ENCODE measurements at places on chromosomes 12 and 14.

DNA sequence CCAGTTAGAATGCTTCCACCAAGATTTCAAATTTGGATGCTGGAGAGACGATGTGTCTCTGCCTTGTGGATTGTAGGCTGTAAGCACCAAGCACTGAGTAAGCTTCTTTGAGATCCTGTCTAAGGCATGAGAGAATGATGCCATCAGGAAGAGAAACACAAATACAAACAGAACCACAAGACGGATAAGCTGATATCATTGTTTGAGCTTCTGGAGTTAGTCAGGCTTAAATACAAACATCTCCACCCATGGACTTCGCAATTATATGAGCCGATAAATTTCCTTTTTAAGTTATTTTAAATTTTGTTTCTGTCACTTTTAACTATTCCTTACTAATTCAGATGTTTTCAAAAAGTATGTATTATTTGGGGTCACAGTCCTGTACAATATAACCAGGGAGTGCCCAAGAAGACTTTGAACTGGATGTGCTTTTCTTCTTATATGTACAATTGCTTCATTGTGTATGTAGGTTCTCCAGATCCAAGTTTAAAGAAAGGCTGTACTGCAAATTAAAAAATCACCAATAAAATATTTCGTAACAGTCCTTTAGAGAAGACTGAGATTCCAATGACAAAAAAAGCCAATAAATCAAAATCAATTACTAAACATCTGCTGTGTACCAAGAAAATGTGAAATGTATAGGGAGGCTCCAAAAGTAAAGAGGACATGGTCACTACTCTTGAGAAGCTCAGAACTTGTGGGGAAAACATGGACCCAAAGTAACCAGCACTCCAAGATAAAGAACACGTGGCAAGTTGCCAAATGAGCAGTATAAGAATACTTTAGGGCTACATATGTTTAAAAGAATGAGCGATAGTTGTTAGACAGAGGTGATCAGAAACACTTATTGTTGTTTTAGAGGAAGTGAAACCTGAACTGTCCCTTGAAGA, 274.1 kb downstream of the ADAMTS20 start:
- no peak for DNase-seq

- DNase-seq = no peak
Observed at GRCh38 chr12:122427403-122427802, 4.9 kb upstream of the CLIP1 start.

DNA sequence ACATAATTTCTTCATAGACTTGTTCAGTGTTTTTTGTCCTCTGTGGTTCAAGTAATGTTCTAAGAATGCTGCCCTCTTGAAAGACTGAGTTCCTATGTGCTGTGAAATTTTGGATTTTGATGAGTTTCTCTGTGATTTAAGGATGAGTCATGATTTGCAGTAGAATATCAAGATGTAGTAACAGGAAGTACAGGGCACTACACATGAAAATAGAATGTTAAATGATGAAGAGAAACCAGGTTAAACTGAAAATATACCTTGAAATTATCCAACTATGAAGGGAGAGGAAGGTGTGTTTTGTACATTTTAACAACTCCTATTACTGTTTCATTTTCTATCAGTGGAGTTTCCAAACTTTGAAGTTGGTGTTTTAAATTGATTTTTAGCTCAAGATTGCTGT, 4.8 kb downstream of the ELK3 start:
- peak; percentile 92 for DNase-seq

GRCh38 chr14:81655423-81656314, 122.0 kb upstream of the SEL1L start:
- DNase-seq = no peak

DNA sequence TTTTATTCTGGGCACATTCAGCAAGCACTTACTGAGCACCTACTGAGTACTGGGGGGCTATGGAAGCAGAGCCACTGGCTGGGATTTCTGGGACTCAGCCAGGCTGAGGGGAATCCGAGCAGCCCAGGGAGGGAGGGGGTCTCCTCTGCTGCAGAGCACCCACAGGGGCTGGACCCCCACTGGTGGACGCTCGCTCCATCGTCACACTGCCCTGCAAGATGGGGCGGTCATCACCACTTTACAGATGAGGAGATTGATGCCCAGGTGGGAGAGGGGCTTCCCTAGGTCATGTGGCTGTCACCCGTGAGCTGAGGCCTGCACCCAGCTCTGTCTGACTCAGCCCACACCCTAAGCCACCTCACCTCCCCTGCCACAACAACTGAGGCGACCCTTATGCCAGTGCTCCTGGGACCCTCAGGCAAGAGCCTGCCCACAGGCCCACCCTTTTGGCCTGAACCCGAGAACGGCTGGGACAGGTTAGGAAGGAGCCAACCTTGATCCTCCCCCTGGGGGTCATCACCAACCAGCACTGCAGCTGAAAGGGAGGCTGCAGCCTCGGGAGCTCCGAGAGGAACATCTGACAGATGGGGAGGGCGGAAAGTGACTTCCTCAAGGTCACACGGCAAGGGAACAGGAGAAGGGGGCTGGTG, 74.4 kb downstream of the SERPINA3 start:
- no peak for DNase-seq

- peak; percentile 26 for DNase-seq
Observed at GRCh38 chr12:123085730-123086487, 65.0 kb downstream of the PITPNM2 start.

GRCh38 chr14:36055052-36055378, 121.5 kb downstream of the PTCSC3 start:
- no peak for DNase-seq

DNA sequence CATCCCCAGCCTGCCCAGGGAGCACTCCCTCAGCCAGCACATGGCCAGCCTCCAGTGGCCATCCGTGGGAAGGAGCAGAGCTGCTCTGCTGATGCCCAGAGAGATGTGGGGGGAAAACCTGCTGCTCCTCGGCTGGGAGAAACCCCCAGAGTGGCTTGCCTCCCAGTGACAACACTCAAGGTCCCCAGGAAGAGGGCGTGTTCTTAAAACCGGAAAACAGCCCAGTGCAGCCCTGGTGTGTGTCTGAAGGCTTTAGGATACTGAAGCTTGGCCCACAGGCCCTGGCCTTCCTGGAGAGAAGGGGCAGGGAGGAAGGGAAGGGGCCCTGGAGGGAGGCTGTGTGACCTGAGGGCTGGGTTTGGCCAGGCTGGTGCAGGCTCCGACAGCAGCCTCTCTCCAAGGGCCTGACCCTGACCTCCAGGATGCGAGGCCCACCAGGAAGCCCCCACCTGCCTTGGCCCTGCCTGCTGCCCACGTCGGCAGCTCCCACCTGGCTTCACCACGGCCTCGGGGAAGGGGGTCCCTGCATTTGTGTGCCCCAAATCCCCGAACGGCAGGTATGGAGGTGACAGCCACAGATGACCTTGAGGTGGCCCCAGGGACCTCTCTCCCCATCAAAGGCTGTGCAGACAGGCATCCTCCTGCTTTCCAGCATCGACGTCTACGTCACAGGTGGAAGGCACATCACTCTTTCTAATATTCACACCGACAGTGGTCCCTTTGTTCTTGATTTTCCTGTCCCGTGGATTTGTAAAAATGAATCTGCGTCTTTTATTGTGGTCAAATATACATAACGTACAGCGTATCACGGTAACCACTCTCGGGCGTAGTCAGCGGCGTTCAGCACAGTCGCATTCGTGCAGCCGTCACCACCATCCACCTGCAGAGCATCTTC, 190.0 kb upstream of the C14orf180 start:
- DNase-seq = no peak

- DNase-seq = peak; percentile 50
Observed at GRCh38 chr14:22472935-22473854, 115.8 kb downstream of the DAD1 start.

DNA sequence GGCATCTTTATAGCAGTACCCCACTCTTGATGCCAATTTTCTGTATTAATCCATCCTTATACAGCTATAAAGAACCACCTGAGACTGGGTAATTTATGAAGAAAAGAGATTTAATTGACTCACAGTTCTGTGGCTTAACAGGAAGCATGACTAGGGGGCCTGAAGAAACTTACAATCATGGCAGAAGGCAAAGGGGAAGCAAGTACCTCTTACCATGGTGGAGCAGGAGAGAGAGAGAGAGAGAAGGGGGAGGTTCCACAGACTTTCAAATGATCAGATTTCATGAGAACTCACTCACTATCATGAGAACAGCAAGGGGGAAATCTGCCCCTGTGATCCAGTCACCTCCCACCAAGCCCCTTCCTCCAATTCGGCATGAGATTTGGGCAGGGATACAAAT, 84.4 kb downstream of the SLC24A4 start:
- no peak for DNase-seq

- no peak for DNase-seq
Observed at GRCh38 chr12:18753481-18754123, 15.7 kb downstream of the CAPZA3 start.

GRCh38 chr12:123681605-123682004, 10.7 kb downstream of the TCTN2 start:
- no peak for DNase-seq

DNA sequence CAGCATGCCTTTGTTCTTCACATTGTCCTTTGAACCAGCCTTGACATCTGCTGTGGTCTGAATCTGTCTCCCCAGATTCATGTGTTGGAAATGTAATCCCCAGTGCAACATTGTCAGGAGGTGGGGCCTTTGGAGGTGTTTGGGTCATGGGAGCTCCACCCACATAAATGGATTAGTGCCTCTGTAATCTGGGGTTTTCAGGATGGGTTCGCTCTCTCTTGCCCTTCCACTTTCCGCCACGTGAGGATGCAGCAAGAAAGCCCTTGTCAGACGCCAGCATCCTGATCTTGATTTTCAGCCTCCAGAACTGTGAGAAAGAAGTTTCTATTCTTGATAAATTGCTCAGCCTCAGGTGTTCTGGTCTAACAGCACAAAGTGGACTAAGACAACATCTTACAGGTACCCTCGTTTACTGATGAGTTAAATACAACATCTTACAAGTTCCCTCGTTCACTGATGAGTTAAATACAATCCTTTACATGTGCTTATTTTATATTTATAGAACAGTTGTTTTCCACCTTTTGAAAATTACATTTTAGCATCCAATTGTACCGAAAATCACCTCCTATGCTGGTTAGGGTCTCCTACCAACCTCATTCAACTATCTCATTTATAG, 54.4 kb upstream of the RIMBP2 start:
- no peak for DNase-seq

DNA sequence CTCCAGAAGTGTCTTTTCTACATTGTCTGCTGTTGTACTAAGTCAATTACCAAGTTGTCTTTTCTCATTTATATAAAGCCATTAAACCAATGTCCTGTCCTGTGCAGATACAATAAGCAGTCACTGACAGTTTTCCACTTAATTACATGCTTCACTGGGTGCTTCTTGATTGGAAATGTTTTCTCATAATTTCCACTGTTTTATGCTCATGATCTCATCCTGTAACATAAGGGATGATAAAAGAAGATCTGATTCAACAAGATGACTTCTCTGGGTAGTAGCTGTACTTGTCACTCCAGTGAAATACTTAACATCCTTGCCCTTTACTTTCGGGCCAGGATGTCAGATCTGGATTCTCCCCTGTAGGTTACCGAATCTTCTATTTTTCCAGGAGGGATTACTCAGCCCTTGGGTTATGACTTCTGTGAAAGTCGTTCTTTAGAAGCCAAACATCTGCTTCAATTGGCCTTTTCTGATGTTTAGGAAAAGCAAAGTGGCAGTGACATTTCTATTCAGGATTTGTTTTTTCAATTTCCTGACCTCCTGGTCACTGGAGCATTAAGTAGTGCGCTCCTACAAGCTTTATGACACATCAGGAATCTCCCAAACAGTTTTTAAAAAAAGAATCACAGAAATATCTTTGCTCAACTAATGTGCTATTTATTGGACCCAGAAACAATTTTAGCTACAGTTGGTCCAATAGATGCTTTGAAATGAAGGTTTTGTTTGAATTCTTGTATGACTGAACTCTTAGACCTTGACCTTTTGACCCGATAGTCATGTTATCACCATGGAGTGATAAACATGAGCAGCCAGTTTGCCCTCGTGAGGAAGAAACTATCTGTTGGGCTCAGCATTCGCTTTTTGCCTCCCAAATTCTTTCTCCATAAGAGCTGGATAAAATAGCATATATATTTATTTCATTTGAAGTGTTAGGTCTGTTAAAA, 234.5 kb upstream of the SSTR1 start:
- peak; percentile 4 for DNase-seq

DNA sequence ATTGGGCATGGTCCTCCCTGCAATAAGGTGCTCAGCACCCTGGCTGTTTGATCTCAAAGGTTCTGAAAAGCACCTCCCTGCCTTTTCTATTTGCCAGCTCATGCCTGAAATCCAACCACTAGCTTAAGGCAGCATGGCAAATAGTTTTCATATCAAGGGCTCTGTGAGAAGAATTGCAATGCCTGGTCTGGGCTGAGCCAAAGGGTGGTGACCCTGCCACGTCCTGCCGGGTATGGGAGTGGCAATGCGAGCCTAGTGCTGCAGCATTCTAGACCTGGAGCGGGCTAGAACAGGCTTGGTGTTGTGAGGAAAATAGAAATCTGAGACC, 2.3 kb upstream of the SCNN1A start:
- DNase-seq = no peak

DNA sequence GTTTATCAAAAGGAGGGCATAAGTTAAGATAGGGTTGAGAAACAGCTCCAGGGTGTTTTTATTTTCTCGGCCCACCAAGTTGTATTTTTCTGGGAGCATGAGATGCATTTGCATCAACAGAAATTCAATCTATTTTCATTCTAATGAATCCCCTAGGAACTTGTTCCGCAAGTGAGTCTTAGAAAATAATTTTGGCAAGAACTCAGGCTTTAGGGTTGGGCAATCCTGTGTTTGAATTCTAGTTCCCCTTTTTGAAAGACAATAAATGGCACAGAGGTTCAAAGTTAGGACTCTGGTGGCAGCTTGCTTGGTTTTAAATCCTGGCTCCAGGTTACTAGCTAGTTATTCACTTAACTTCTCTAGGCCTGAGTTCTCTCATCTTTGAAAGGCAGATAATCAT, 23.7 kb downstream of the SLC5A8 start:
- DNase-seq = no peak

GRCh38 chr12:56358836-56359532, 923 bp downstream of the STAT2 start:
- peak; percentile 80 for DNase-seq

GRCh38 chr12:74538491-74539258, 1.0 kb downstream of the ATXN7L3B start:
- DNase-seq = no peak

DNA sequence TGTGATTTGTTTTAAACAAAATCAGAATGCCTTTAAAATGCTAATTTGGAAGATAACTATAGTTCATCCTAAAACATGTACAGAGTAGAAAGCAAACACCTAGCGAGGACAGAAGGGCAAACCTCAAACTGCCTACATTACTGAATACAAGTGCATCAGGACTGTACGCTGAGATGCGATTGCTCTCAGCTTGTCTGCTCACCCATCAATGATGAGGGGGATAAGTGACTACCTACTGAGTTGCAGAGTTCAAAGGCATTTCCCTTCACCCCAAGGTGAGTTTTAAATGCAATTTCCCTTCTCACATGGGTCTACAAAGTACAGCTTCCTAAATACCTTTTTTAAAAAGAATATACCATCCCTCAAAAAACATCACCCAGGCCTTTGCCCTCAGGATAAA, 52.9 kb downstream of the PHLDA1 start:
- DNase-seq = no peak

DNA sequence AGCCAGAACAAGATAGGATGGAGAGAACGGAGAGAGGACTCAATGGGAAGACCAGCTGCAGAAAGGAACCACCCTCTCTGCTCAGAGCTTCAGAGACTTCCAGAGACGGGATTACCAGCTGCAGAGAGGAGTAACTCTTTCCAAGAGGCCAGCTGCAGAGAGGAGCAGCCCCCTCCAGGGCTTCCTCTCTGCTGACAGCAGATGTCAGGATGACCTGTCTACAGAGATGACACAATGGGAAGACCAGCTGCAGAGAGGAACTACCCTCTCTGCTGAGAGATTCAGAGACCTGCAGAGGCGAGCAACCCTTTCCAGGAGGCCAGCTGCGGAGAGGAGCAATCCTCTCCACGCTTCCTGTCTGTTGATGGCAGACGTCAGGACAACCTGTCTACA, 61.8 kb downstream of the KLRG1 start:
- no peak for DNase-seq

Data from fibroblast of skin of abdomen (primary cell).